ENCODE measurements at places on chromosomes 11 and 22.
A peak's percentile ranks its signal among the peaks of the same experiment; 100 is the strongest.

DNA sequence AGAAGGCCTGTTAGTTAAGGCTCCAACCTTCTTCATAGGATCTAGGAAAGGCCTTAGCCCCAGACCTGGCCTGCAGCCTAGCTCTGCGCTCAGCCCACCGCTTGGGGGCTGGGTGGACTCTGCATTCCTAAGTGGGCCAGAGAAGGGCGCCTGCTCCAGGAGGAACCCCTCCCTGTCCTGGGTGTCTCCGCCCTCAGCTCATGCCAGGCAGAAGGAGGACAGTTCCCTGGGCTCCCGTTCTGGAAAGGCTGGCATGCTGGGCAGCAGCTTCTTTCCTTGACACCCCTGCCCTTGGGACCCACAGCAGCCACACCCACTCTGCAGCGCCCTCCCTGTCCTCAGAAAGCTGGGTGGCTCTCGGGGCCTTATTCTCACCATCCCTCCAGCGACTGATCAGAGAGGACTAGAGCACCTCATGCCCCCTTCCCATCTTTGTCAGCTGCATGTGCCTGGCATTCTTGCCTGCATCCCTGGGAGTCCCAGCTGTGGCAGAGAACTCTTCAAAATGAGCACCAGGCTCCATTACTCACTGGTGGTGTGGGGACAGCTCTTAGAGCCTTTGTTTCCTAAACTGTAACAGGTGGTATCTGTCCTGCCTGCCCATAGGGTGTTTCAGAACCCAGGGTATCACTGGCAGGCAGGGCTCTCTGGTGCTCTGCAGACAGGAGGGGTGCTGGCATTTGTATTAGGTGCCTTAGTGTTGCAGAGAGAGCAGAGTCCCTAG lies 20.3 kb upstream of the MYRF start:
- DNase-seq = no peak

- no peak for DNase-seq
Observed at GRCh38 chr22:23591201-23591791, 11.2 kb upstream of the IGLL1 start.

GRCh38 chr11:57395905-57396623 lies 5.6 kb upstream of the PRG2 start:
- no peak for DNase-seq

GRCh38 chr11:111521135-111521534 lies 6.6 kb downstream of the HOATZ start:
- DNase-seq = no peak

DNA sequence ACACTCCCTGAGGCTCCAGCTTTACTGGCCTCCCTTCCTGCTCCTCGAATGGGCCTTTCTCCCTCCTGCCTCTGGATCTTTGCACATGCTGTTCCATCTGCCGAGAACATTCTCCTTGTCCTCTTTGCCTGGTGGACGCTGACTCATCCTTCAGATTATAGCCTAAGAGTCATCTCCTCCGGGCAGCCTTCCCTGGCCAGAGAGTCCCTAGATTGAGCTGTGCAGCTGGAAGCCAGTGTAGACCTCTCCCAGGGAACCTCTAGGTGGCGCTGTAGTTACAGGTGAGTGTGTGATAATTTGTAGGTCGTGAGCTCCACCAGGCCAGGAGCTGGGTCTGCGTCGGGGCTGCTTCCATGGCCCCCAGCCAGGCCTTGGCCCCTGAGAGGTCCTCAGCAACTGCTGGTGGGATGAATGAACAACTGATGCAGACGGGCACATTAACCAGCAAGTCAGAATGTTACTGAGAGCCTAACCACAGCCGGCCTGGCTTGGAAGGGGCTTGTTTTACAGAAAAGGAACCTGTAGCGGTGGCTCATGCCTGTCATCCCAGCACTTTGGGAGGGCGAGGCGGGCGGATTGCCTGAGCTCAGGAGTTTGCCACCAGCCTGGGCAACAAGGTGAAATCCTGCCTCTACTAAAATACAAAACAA lies 8.7 kb downstream of the PNPLA5 start:
- peak; percentile 3 for DNase-seq

DNA sequence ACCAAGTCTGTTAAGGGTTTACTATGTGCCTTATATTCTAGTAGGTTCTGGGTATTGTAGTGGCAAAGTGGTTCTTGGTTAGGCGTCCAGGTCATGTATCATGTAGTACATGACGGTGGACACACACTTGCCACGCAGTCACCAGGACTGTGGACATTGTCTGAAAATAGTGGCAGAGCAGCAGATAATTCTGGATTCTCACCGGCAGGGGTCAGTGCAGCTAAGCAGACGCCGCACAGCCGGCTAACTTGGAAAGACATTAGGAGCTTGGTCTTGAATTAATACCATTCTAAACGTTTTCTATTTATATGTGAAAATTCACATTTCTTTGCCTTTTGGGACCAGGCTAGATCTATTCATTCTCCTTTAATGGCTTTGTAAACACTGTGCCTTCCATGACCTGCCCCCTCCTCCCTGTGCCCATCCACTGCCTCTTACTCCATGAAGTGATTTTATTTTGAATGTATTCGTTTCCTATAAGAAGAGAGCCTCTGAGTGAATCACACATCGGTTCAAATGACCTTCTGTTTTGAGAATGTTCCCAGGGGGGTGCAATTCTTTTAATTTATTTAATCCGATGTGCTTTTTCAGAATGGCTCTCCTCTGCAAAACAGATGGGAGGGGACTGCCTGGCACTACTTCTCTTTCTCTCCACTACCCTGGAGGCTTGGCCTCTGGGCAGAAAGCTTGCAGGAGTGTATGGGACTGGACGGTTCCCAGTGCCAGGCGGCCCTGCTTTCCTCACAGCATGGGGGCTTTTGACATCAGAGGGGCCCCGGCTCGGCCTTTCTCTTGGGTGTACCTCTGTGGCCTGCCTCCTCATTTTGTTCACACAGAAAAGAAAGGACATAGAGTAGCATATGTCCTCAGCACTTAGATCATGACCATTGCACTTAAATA lies 378.0 kb downstream of the NTM start:
- DNase-seq = no peak

DNA sequence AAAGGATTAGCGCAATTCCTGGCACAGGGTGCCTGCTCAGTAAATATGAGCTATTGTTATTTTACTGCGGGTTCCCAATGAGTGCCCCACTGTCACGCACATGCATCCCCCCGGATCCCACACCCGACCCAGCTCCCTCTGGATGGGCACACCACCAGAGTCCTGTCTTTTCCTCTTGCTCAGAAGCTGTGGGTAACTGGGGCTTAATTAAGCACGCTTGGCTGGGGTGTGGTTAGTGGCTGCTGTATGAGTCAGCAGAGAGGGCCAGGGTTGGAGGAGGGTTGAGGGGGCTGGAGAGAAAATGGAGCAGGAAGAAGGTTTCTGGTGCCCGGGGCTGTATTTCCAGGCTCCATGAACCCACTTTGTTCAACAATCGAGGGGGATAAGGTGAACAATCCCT lies 30.3 kb upstream of the NECTIN1 start:
- no peak for DNase-seq

DNA sequence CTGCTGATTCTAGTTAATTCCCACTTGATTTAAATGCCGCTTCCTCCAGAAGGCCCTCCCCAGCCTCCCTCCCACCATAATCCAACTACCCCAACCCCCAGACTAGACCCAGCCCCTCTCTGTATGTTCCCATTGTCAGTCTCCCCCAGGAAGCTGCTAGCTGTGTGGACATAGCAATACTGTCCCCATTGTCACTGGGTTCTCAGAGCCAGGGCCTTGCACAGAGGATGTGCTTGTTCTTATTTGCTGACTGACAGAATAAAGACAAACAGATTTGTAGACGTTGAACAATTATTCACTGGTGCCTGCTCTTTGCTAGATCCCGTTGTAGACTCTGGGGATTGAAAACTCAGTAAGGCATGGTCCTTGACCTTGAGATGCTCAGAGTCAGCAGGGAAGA lies 45.7 kb upstream of the NAV2 start:
- no peak for DNase-seq

- no peak for DNase-seq
Observed at GRCh38 chr11:116601814-116602636, 170.8 kb downstream of the BUD13 start.

DNA sequence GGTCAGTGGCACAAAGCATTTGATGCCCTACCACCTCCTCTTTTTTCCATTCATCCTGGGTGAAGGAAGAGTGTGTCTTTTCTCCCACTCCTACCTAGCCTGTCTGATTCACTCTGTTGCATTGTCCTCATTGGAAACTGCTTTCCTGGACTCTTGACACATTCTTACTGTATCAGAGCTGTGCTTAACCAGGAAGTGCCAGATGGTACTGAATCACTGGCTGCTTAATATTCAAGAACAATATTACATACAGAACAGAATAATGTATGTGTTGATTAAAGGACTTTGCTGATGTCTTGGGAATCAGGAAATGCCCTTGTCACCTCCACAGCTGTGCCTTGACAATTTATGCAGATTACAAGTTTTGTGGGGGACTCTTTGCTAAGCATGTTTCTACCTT lies 44.4 kb downstream of the SVIP start:
- DNase-seq = no peak

- no peak for DNase-seq
Observed at GRCh38 chr11:75554258-75555022, 7.6 kb upstream of the SERPINH1 start.

DNA sequence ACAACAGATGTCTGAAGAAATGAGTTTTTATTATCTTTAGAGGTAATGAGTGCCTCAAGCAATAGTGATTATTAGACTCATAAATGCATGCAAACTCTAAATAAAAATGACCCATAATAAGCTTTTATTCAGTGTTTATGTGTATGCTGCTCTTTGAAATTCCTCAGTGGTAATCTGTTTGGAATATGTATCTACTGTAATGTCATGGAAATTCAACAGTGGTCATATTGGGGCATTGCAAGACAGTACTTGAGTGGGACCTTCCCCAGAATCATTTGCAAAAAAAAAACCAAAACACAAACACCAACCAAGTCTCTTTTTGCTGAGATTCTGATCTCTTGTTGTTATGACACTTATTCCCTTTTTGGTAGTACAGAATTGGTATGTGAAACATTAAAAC lies 35.0 kb downstream of the DNAJC24 start:
- DNase-seq = no peak

GRCh38 chr22:46303347-46303965 lies 6.8 kb downstream of the GTSE1 start:
- DNase-seq = no peak

DNA sequence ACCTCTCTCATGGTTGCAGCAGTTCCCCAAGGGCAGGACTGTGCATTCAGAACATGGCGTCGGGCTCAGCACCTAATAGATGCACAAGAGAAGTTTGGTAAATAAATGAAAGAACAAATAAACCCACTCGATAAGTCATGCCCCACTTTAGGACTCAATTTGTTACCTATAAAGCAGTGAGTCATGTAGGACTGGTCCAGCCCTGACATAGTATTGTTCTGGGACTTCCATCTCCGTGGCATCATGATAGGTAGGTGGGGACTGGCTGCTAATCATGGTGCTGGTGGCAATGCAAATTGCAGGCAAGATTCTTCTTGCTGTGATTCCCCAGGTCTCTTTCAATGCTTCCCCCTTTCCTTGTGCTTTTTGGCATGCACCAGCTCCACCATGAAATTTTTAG lies 118.2 kb upstream of the CSNK2A3 start:
- no peak for DNase-seq

GRCh38 chr11:112156956-112157766 lies 6.7 kb downstream of the IL18 start:
- no peak for DNase-seq

DNA sequence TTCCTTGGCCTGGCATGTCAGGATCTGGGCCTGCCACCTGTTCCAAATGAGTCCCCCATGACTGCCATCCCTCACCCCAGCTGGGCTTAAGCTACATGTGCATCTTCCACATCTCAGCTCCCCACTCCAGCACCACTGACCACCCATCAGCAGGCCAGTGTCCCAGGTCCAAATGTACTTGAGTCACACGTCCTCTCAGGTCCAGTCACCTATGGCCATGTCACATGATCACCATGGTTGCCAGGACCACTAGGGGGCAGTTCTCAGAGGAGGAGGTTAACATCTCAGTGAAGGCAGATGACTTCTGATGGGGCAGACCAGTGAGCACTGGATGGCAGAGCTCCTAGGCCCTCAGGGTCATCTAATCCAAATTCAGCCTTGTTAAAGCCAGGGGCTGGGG lies 41.9 kb upstream of the WNT11 start:
- DNase-seq = no peak

- DNase-seq = no peak
Observed at GRCh38 chr11:81674211-81674610, 1059.5 kb downstream of the FAM181B start.

DNA sequence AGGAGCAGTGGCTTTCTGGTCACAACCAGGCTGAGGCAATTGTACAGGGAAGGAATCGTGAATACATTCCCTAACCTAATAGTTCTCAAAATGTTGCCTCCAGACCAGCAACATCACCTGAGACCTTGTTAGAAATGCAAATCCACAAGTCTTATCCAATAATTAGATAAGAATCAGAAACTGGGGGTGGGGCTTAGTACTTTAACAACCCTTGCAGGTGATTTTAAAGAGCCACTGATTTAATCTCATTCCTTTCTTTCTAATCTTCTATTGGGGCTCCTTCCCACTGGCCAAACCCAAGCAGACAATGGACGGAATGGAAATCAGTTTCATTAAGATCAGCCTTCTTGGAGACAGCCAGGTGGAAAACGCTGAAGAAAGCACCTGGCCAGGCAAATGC lies 142.4 kb upstream of the DDI1 start:
- DNase-seq = no peak

DNA sequence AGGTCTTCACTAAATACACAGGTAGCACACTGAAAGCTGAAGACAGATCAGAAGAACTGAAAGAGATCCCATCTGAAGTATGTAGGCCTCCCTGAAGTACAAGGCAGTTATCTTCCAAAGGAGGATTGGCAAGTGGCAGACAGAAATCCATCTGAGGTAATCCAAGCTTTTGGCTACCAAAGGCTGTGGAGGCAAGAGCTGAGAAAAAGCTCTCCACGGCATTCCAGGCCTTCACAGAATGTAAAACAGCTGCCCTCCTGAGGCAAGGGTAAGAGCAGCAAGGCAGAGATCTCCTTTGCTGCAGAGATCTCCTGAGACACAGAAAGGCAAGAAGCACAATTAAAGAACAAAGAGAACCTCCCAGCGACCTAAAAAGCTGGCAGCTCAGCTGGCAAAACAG lies 19.1 kb downstream of the PIK3C2A start:
- DNase-seq = no peak

- no peak for DNase-seq
Observed at GRCh38 chr11:36253238-36253637, 36.0 kb downstream of the COMMD9 start.

DNA sequence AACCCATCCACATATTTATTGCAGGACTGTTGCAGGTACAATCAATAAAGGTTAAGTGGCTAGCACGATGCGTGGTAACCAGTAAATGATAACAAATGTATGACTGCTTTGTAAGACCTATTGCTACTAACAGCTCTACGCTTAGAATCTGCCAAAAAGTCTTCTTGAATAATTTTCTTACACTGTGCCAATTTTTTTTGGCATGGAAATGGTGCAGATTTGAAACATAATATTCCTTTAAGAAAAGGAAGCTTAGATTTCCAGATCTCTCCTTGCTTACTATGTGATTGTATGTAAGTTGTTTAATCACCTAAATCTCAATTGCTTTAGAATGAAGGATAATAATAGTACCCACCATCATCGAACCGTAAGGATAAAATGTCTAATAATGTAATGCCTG lies 192.0 kb downstream of the LRRC4C start:
- no peak for DNase-seq

GRCh38 chr11:82747471-82747870 lies 13.8 kb upstream of the FAM181B start:
- no peak for DNase-seq

Data from NCI-H1436 treated with DMSO at 0.1 percent for 48 hours (cell line).